ENCODE measurements at places on chromosomes 4 and X.

DNA sequence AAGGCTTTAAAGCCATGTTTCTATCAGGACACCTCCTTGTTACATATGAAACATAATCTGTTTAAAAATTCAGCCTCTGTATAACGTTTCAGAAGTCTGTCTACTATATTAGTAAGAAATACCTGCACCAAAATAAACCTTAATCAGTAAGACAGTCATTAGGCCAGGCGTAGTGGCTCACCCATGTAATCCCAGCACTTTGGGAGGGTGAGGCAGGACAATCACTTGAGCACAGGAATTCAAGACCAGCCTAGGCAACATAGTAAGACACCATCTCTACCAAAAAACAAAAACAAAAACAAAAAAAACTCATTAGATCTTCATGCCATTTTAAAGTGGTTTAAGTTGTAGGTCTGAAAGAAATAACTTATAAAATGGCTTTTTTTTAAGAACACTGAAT, 107.5 kb upstream of the STIM2 start:
- no peak for DNase-seq

GRCh38 chr4:82553020-82553419, 8.8 kb downstream of the TMEM150C start:
- no peak for DNase-seq

DNA sequence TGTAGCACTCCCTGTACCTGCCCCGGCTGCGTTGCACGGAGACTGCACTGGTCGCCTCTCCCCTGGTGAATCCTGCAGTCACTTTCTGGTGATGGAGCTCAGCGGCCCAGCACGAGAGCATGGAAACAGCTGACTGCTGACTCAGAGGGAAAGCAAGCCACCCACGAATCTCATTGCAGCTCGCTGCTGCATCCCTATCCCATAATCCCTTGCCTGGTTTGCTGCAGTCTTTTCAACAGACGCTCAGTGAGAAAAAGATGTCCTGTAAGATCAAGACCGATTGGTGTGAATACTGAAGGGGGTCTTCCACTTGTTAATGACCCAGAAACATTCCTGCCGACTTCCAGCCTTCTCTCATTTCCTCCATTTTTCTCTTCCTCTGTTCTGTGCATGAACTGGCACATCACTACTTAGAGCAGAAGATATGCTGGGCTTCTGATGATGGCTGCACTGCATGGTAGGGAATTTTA, 52.9 kb downstream of the TRIM2 start:
- no peak for DNase-seq

GRCh38 chrX:149462849-149463248, 42.3 kb downstream of the IDS start:
- no peak for DNase-seq

DNA sequence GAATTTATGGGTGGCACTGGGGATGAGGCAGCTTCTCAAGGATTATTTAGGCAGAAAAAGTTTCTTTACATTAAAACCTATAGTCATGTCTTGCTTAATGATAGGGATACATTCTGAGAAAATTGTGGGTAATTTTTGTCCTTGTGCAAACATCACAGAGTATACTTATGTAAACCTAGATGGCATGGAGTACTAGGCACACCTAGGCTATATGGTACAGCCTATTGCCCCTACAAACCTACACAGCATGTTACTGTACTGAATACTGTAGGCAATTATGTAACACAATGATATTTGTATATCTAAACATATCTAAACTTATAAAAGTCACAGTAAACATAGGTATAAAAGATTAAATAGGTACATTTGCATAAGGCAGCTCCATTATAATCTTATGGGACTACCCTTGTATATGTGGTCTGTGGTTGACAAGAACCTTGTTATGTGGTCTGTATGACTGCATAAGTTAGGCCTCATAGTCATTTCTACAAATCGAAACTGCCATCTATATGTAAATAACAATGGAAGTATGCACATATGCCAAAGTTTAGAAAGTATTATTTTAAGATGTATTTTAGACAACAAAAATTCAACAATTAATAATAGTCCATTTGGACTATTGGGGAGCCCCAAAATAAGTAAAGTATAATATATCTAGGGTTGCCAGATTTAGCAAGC, 87.3 kb downstream of the CFAP299 start:
- DNase-seq = no peak

GRCh38 chrX:114626323-114626722, 42.4 kb downstream of the HTR2C start:
- no peak for DNase-seq

GRCh38 chr4:22504922-22505321, 10.9 kb downstream of the ADGRA3 start:
- DNase-seq = no peak

DNA sequence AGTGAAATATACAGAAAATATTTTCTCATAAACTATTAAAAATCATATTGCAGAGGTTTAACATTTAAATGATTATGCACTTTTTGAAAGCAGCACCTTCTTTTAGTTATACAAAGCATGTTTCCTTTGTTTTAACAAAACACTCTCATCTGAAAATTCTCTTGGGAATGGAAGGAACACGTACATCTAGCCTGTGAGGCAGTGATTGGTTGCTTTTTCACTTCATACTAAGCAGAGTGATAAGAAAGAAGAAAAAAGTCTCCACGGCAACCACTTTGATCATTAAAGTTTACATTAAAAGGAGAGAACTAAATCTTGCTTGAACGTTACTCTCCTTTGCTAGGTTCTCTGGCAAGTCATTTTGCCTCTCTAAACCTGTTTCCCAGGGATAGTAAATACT, 41.7 kb upstream of the H2AZ1 start:
- DNase-seq = no peak

DNA sequence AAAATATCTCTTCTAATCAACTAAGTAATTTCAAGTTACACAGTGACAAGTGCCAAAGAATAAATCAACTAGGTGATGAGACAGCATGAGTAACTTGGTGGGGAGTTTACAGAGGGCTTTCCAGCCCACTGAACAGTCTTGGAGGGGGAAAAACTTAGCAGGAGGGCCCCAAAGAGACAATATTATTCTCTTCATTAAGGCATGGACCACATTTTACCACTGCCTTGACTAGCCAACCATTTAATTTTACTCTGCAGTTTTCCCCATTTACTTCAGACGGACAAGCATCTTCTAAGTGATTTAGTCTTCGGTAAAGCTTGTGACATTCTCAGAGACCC, 25.3 kb upstream of the GATB start:
- no peak for DNase-seq

DNA sequence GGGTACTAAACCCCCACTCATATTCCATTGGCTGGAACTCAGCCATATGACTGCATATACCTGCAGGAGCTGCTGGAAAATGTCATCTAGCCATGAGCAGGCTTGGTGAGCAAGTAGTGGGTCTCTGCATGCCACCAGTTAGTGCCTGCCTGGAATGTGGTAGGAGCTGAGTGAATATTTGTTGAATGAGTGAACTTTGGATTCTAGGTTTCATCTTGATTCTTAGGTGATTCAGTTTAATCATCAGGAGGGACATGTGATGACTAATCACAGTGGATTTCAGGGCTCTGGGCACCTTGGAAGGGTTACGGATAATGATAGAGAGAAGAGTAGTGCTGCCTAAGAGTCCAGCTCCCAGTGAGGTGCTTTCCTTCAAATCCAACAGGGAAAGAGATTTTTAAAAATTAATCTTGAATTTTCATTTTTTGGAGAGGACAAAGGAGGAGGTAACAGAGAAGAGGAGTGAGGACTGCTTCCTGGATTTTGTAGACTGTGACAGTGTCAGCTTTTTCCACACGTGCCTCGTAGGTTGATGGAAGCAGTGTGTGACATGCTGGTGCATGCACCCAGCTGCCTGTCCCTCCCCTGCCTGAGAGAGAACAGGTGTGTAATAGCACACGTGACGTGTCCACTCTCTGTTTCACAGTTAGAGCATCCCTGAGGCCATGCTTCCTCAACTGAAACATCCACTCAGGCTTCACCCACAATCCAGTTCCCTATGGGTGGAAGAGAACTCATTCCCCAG, 30.4 kb downstream of the NHS start:
- DNase-seq = no peak

GRCh38 chrX:69015564-69016292, 149.5 kb downstream of the PJA1 start:
- no peak for DNase-seq
